Upper lobe of right lung (tissue), 1 donor: ENCODE measurements at places on chromosomes 7 and 10. TPM values are rescaled to one million over a fixed set of nuclear protein-coding genes. Genes with fewer than 3 reads are reported as not detected.

Gene AKR1B15
- total RNA-seq = not detected

Gene CPED1
- 39.2 TPM for total RNA-seq

Gene DDC
- 3.1 TPM for total RNA-seq

Gene C10orf53
- total RNA-seq = not detected

- no peak for DNase-seq
Observed at GRCh38 chr10:125213541-125214282, 53.3 kb upstream of the CTBP2 start.

DNA sequence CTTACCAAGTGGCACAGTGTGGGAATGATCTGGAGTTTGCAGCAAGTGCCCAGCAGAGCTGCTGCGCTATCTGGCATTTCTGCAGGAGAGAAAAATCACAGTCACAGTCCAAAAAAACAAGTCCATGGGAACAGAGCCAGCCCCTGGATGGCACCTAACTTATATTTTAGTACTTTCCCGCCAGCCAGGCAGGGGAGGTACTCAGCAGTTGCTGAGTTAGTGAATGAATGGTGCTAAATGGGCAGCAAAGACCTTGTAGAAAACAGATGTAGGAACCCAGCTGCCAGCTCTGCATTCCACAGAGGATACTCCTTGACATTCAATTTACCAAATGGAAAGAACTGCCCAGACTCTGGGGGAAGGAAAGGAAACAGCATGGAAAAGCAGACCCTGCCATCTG, 54.5 kb downstream of the GSDME start:
- no peak for DNase-seq

GRCh38 chr7:84256571-84256971, 62.0 kb upstream of the SEMA3A start:
- no peak for DNase-seq

DNA sequence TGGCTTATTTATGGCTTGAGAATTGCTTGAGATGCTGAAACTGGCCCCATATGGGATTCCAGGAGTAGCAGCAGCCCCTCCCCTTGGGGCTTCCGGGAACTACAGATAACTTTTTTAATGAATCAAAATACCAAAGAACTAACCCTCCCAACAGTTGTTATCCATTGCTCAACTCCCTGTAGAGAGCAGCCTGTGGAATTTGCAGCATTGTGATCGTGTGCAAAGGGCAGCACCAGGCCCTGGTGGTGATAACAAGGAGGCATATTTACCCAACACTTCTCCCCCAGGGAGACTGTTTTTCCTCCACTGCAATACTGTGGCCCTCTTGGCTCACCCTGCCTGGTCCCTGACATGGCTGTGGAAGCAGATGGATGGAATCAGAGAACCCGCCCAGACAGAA, 196.2 kb downstream of the PLXNA4 start:
- DNase-seq = no peak

GRCh38 chr7:44768628-44769371, 20.2 kb downstream of the ZMIZ2 start:
- DNase-seq = no peak

- no peak for DNase-seq
Observed at GRCh38 chr7:137073571-137074325, 205.3 kb downstream of the CHRM2 start.

- DNase-seq = no peak
Observed at GRCh38 chr7:156174428-156174827, 362.2 kb upstream of the SHH start.

- no peak for DNase-seq
Observed at GRCh38 chr7:37193087-37193774, 255.4 kb downstream of the ELMO1 start.

- no peak for DNase-seq
Observed at GRCh38 chr10:13924040-13924725, 337.4 kb downstream of the PRPF18 start.

DNA sequence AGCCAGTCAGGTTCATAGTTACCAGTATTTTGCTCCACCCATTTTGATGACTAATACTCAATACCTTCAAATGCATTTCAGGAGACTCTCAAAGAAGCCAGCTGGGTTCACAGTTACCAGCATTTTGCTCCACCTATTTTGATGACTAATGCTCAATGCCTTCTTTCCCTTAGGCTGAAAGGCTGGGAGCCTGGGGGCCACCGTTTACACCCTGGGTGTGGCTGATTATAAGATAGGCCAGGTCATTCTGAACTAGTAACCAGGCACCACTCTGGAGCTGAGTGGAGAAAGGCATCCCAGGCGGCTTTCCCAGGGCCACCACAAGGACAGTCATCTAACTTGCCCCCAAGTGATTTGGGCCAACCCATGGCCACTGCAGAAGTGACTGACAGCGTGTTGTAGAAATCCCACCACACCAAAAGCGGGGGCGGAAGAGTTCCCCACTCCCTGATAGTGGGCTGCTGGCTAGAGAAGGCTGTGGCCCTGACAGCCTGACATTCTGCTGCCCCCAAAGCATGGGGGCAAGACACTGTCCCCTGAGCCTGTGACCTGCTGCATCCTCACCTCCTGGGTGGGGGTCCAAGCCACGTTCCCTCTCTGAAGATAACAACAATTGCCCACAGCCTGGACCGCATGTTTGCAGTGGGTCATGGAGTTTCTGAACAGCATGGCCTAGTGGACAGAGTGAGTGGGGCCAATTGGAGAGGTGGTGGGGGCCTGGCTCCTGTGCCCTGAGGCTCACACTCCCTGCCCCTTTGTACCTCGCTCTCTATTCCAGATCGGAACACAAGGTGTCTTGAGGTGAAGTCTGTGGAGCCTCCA, 23.0 kb upstream of the ZNF488 start:
- DNase-seq = peak; percentile 63

DNA sequence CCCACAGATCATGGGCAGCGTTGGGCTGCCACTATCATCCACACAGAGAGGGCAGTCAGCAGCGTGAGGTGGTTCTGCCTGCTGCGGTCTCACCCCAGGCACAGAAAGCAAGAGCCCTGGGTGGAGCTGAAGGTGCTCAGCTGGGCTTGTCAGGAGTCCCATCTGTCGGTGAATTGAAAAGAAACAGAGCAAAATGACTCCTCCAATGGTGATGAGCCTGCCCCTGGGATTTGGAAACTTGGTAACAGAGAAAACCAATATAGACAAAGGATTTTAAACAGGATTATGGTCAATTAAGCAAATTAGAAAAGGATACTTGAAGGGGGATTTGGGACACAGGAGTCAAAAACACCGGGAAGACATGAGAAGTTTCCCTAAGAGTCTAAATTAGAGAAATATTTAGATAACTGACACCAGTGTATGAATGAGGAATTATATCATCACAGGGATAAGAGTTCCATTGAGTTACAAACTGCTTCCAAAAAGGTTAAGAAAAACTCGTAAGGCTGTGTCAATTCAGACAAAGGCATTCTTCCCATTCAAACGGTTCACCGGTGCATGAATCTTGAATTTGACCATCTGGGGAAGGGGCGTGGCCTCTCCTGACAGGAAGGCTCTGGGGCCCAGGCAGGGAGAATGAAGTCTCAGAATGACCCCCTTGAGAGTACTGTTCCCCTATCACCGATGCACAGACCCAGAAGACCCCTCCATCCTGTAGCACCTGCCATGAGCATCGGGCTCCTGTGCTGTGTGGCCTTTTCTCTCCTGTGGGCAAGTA, 70.0 kb upstream of the PRSS58 start:
- no peak for DNase-seq

GRCh38 chr7:25495342-25496250, 267.3 kb upstream of the NPVF start:
- DNase-seq = no peak

- no peak for DNase-seq
Observed at GRCh38 chr10:104243512-104243911, 11.2 kb upstream of the GSTO1 start.
